ENCODE measurements at places on chromosomes 12 and 14.
A peak's percentile ranks its signal among the peaks of the same experiment; 100 is the strongest.

DNA sequence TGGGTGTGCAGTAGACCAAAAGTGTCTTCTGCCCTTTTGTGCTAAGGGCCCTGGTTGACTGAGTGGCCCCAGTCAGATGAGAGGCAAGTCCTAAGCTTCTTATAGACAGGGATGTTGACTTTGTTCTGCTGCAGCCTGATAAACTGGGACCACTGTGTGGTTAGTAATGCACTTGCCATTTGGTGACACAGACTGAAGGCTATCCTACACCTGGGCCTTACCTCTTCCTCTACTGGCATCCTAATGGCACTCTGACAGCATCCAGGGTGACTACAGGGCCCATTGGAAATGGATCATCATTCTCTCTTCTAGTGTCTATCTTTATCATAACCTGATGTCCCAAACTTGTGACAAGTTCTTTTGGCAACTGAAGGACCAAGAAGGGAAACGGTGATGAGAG, 3.3 kb downstream of the SDR39U1 start:
- DNase-seq, result no peak

GRCh38 chr12:110006115-110006514, 6.9 kb downstream of the ANKRD13A start:
- DNase-seq, result no peak

- DNase-seq, result no peak
Measured at GRCh38 chr12:112810235-112810917, 18.8 kb downstream of the RPH3A start.

DNA sequence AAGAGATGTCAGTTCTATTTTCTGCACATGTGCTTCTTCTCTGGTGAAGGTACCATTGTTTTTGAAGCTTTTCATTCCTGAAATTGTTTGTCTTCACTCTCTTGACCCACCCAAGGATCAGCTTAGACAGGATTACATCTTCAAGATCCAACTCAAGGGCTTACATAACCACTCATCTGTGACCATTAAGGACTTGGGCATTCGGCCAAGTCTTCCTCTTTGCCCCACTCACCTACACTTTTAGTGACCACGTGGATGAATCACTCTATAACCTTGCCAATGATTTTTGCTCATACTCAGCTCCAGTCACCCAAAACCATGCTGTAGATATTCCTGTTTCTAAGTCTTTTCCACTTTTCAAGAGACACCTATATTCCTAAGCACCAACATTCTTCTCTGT, 36.5 kb upstream of the SSTR1 start:
- DNase-seq, result no peak

DNA sequence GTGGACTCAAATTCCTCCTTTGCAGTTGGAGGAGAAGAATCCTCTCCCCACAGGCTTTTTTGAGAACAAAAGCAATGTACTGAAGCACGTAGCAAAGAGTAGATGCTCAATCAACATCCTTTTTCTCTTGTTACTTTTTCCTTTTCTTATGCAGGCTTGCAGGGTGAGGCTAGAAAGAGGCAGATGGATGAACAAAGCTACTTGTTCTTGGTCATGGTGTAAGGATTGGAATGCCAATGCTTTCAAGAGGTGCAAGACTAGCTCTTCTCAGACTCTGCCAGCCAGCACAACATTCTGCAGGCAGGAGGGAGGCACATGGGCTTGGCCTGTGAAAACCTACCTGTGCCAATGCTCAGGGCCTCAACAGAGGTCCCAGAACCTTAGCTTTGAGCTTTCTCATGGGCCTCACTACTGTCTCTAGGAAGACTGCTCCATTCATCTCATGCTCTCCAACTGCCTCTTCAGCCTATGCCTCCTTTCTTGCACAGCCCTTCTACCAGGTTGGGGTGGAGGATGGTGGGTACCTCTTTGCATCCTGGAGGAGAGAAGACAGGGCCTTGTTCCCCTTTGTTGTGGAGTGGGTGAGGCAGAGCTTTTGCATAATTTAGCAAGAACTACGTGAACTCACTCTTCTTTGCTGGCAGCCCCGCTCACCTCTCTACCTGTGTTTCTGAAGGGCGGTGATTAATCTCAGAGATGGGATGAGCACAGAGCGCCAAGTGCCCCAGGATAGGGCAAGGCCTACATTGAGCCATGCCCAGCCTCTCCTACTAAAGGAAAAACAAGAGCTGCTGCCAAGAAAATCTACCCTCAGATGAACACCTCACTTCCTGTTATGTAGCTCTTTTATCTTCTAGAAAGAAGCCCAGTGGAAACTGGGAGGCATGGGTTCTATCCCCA, 1119.7 kb downstream of the VRK1 start:
- no peak for DNase-seq

GRCh38 chr12:6768437-6768914, 2.3 kb downstream of the PTMS start:
- no peak for DNase-seq

GRCh38 chr12:91813701-91814100, 331.9 kb downstream of the BTG1 start:
- DNase-seq, result no peak

DNA sequence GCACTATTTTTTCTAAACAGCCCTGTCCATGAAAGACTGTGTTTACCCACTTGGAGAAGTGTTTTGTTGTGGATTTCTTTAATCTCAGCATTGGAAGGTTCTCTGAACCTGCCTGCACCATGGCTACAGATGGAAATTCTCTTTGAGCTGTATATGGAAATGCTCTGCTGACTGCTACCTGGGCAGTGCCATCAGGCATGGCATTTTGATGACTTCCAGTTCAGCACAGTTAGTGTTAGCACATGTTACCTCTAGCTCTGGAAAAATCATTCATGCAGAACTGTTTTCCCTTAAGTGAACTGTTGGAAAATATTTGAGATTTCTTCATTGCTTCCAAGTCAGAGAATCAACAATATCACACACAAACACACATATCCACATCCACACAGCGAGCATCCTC, 52.6 kb upstream of the RIC8B start:
- DNase-seq, result no peak

DNA sequence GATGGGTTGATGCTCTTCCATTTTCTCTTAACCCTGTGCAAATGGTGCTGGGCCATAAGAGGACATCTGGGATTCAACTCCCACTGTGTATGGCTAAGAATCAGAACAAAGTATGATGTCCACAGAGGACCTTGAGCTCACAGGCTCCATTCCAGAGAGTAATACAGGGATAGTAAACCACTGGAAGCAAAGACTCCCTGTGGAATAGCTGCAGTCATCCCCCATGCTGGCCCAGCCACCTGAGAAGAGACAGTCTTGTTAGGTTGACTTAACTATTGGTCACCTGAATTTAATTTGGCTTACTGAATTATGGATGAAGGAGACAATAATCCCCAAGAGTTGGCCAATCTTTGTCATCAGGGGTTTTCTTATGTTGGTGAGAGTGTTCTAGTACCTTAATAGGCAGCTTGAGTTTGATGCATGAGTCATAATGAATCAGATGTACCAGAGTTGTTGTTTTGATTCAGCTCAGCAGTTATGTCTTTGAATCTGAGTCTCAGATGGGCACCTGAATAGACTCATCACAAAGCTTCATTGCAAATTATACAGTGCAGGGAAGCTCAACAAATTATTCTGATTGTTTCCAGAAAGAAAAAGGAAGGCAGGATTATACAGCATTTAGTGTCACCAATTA, 122.7 kb downstream of the SSPN start:
- no peak for DNase-seq

DNA sequence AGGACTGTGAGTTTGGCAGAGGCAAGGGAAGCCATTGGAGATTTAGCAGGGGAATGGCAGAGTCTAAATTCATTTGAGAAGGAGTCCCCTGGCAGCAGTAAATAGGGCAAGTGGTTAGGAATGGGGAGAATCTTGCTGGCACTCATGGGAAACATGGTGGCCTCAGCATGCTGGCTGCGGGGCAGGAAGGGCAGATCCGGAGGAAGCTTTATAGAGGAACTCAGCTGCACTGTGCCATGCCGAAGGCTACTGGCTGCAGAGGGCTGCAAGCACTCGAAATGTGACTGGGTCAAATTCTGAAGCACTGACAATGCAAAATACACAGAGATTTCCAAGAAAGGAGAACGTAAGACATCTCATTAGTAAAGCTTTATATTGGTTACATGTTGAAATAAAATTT, 23.9 kb downstream of the CCNK start:
- no peak for DNase-seq

DNA sequence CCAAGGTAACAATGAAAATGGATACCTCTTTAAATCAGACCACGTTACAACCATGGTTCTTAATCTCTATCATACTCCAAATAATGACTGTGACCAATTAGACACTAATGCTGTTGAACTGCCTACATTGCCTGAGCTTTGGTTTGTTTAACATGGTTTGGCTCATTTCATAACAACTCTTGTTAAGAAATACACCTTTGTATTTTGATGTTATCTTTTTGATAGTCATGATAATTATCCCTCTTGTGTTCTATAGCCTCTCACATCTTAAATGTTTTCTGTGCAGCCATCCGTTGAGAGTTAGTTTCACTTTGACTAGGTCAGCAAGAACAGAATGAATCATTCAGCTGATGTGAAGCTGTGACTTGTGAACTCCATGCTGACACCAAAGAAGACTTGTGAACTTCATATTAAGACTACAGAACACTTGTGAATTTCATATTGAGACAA, 75.5 kb upstream of the RERGL start:
- no peak for DNase-seq

GRCh38 chr12:104201238-104202001, 14.2 kb upstream of the TXNRD1 start:
- peak; percentile 7 for DNase-seq

GRCh38 chr12:74365178-74365964, 172.3 kb upstream of the ATXN7L3B start:
- no peak for DNase-seq

- DNase-seq, result no peak
Measured at GRCh38 chr14:67166450-67166853, 22.8 kb upstream of the GARIN2 start.

DNA sequence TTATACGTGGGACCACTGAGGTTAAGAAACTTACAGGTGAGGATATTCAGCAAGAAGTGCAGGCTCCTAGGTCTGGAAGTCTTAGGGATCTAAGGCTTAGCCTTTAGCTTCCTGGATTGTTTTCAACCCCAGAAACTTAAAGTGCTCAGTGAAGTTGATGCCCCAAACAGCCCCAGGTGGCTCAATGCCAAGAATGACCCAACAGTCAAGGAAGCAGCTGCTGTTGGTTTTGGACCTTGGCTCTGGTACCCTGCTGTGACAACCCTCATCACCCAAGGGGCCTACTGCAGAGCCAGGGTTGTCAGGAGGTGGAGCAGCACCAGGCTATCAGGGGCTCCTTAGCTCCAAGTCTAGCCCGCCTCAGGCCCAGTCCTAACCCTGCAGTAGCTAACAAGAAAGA, 36.8 kb downstream of the VDR start:
- DNase-seq, result no peak

- no peak for DNase-seq
Measured at GRCh38 chr14:85921241-85921640, 391.3 kb downstream of the FLRT2 start.

- no peak for DNase-seq
Measured at GRCh38 chr12:119544765-119545625, 48.6 kb upstream of the TMEM233 start.

GRCh38 chr12:77060883-77061240, 4.5 kb downstream of the E2F7 start:
- no peak for DNase-seq

GRCh38 chr12:1217191-1217949, 226.3 kb downstream of the ERC1 start:
- no peak for DNase-seq

GRCh38 chr14:78758333-78758732, 588.2 kb downstream of the NRXN3 start:
- no peak for DNase-seq

DNA sequence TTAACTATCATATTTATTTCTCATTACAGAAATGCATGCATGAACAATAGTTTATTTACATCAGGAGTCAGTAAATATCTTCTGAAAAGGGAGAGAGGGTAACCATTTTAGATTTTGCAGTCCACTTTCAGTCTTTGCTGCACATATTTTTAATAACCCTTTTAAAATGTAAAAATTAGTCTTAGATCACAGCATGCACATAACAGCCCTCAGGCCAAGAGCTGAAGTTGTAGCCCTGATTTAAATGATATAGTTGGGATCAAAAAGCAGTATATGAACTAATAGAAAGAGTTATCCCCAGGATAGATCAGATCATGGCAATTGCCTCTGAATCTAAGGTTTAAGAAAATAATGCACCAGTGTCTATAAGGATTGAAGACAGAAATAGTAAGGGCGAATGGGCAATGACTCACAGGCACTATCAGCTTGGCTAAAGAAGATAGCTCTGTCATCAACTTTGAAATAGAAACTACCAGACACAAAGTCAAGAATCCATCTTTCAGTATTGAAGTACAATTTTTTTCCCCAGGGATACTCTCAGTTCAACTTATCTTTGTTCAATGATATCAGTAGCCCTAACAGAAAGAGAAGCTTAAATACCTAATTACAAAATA, 13.1 kb upstream of the CLEC7A start:
- no peak for DNase-seq

DNA sequence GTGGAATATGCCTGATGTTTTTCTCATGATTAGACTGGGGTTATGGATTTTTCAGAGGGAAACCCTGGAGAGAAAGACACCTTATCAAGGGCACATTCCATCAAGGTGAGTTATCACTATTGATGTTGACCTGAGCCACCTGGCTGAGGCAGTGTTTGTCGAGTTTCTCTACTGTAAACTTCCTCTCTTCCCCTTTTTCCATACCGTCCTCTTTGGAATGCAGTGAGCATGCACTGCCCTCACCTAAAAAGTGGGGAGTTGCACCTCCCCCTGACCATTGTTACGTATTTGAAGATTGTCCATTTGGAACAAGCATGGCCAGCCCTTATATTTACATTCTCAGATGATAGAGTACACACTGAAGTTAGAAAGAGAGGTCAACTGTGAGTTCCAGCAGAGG, 53.9 kb upstream of the PWP1 start:
- DNase-seq, result no peak

DNA sequence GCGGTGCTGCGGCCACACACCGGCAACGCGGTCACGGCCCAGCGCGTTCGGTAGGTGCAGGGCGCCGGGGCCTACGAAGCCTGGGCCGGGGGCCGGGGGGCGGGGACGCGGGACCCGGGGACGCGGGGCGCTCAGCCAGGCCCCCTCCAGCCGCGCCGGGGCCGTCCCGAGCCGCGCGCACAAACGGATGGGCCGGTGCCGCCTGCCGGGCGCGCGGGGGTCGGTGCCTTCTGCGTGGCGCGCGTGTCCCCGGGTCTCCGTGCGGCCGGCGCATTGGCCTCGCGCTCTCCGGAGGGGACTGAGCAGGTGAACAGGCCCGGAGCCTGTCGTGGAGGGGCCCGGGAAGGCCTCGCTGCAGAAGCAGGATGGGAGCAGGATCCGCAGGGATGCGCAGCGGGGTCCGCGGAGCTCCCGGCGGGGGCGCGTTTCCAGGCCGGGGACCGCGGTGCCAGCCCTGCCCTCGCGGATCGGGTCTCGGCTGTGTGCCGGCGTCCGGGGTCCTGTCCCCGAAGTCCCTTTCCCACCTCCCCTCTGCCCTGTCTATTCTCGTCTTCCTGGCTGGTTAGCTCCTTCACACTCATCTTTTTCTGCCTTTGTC, 421 bp downstream of the GLT1D1 start:
- no peak for DNase-seq

DNA sequence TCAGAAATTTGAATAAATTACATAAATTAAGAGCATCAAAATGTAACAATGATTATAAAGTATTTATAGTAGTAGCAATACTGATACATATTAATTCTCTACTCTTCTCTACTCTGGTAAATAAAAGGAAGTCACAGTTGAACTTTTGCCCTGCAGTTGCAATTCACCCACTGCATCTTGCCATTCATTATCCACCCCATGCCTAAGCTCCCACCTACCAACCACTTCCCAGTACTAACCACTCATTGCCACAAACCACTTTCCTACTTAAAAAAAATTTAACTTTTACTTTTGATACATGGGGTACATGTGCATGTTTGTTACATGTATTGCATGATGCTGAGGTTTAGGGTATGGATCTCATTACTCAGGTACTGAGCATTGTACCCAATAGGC, 174.0 kb downstream of the RASSF9 start:
- no peak for DNase-seq
